ENCODE measurements at places on chromosomes 2 and 18. TPM values are rescaled to one million over a fixed set of nuclear protein-coding genes. Genes with fewer than 3 reads are reported as not detected.
A peak's percentile ranks its signal among the peaks of the same experiment; 100 is the strongest.

DNA sequence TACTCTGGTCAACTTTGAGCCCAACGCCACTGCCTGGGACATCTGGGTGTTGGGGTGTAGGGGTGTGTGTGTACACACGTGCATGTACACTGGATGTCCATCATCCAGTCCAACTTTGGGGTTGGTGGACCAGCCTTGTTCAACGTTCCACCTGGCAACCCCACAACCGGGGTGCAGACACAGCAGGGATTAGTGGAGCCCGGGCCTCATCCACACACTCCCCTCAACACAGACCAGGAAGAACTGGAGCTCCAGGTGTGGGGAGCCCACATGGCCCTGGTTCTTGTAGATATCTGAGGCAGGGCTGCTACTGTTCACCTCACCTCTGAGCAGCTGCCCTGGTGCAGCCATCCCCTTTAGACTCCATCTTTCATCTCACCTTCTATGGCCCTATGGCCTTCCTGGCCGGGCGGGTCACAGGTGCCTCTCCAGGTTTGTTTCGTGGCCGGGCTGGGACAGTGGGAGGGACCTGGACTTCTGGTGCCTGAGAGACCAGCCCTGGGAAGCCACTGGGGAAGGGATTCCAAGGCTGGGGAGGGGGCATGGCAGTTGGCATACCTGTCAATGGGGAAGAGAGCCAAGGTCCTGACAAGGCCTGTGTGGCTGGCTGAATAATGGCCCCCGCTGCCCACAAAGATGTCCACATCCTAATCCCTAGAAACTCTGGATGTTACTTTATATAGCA is 7.5 kb downstream of the NEU2 start:
- H3K4me3 ChIP-seq: no peak overlapping the region
- H3K27me3 ChIP-seq: no peaks in the 10 kb centered on the region
- H3K27ac ChIP-seq: no peak overlapping the region
- DNase-seq: no peak
- H3K4me1 ChIP-seq: no peaks in the 10 kb centered on the region
- no peaks in the 10 kb centered on the region for H3K36me3 ChIP-seq

- H3K4me1 ChIP-seq: no peaks in the 10 kb centered on the region
- H3K36me3 ChIP-seq: no peaks in the 10 kb centered on the region
- no peak overlapping the region for H3K4me3 ChIP-seq
- no peak for DNase-seq
- H3K27ac ChIP-seq: no peak overlapping the region
These were observed 249.4 kb upstream of the LINC00305 start for GRCh38 chr18:64398320-64398719.

DNA sequence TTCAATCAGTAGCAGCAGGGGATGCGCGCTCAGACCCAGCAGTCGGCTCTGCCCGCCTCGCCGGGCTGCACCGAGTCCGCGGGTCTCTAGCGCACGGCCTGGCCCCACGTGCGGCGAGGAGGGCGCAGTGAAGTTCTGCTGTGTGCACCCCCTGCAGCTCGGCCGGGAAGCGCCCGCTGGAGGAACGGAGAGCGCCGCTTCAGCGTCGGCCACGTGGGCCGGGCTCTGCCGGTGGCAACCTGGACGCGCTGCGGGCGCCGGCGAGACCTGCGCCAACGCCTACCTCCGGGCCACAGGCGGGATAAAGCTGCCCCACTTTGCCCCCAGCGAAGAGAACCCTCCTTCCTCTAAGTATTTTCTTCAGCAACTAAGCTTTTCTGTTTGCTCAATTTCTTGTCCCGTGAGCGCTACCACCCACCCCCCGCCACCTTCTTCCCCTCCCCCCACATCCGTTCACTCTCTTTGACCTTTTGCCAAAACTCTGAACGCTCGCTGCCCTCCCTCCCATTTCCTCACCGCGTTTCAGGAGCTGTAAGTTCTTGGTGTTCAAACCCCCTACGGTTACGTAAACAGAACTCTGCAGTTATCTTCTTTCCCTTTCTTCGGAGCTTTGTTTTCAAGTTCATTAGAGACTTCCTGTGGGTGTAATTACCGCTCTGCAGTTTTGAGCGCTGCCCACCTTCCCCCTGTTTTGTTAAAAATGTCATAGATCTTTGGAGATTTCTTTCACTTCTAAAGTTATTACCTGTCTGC is 42.6 kb upstream of the EDAR start:
- peaks cover 18% of the 10 kb centered on the region for H3K4me1 ChIP-seq
- peak; percentile 58 for DNase-seq
- no peak overlapping the region for H3K27ac ChIP-seq
- peaks cover 8% of the 10 kb centered on the region for H3K27me3 ChIP-seq
- no peaks in the 10 kb centered on the region for H3K36me3 ChIP-seq
- no peak overlapping the region for H3K4me3 ChIP-seq

DNA sequence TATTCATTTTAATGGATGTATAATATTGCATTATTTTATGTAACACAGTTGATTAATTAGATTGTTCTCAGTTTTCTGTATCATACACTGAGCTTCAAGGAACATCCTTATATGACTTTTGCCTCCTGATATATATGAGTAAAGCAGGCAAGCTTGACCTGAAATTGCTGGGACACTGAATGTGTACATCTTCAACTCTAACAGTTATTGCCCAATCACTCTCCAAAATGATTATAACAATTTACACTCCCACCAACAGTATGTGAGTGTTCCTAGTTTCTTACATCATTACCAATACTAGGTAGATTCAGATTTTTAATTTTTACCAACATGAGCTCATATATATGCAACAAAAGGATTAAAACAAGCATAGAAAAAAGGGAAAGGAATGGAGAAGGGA is 379.4 kb downstream of the SETBP1 start:
- H3K4me3 ChIP-seq: no peak overlapping the region
- no peak overlapping the region for H3K27ac ChIP-seq
- H3K4me1 ChIP-seq: peaks cover 5% of the 10 kb centered on the region
- H3K27me3 ChIP-seq: no peaks in the 10 kb centered on the region
- DNase-seq: no peak

GRCh38 chr2:166539340-166540162 is 45.5 kb upstream of the SCN7A start:
- no peak overlapping the region for H3K27ac ChIP-seq
- no peaks in the 10 kb centered on the region for H3K36me3 ChIP-seq
- no peak overlapping the region for H3K4me3 ChIP-seq
- H3K4me1 ChIP-seq: no peaks in the 10 kb centered on the region
- no peaks in the 10 kb centered on the region for H3K27me3 ChIP-seq

DNA sequence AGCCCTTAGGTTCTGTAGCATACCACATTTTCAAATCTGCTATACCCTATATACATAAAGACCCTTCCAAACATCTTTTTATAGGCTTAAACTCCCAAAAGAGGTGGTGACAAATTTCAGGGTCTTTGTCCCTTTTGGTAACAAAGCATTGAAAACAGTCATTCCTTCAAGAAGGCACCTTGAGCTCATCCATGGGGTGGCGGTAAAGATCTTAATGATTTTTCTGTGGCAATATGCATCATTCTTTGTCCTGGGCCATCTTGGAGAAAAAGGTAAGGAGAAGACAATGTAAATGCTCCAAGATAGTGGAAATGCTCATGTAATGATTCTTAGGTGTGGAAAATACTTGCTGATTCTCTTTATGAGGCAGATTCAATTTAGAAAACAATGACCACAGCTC is 890.5 kb downstream of the CNTNAP5 start:
- no peak overlapping the region for H3K27ac ChIP-seq
- H3K36me3 ChIP-seq: peaks cover 6% of the 10 kb centered on the region
- H3K4me1 ChIP-seq: no peaks in the 10 kb centered on the region
- no peak for DNase-seq
- H3K27me3 ChIP-seq: no peaks in the 10 kb centered on the region

Gene VAMP8
- total RNA-seq: 32.3 TPM

Gene CCDC141
- total RNA-seq: 3.9 TPM

Gene CBLN2
- total RNA-seq: 73.7 TPM

Gene TSHZ1
- total RNA-seq: 17.1 TPM

DNA sequence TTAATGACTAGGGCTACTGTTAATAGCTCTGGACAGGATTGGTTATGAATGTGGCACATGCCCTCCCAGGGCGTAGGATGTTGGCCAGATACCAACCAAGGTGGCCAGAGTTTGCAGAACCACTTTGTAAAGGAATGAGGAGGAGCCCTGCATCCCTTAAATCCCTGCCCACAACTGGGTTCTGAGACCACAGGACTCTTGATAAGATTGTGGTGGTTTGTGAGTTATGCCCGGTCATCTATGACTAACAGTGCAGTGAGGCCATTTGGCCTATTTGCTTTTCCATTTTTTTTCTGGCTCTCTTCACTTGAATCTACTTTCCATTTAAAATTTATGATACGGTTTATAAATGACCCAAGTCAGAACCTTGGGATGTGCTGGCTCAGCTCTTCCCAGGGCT is 294.5 kb downstream of the PRKCE start:
- H3K27me3 ChIP-seq: no peaks in the 10 kb centered on the region
- no peaks in the 10 kb centered on the region for H3K36me3 ChIP-seq
- peaks cover 4% of the 10 kb centered on the region for H3K4me1 ChIP-seq
- H3K4me3 ChIP-seq: no peak overlapping the region
- no peak for DNase-seq

Gene AGXT
- total RNA-seq: 0.17 TPM

Gene TCF7L1
- total RNA-seq: 6.5 TPM

Gene NYAP2
- total RNA-seq: 12.6 TPM

GRCh38 chr2:19538411-19538963 is 180.1 kb upstream of the OSR1 start:
- DNase-seq: no peak
- H3K4me1 ChIP-seq: no peaks in the 10 kb centered on the region

Gene TCF23
- 0.06 TPM for total RNA-seq

Gene PRKAG3
- total RNA-seq: not detected

GRCh38 chr2:23293063-23293462 is 91.9 kb upstream of the KLHL29 start:
- no peaks in the 10 kb centered on the region for H3K36me3 ChIP-seq
- H3K4me1 ChIP-seq: peaks cover 7% of the 10 kb centered on the region
- H3K4me3 ChIP-seq: no peak overlapping the region
- H3K27ac ChIP-seq: no peak overlapping the region
- no peaks in the 10 kb centered on the region for H3K27me3 ChIP-seq

DNA sequence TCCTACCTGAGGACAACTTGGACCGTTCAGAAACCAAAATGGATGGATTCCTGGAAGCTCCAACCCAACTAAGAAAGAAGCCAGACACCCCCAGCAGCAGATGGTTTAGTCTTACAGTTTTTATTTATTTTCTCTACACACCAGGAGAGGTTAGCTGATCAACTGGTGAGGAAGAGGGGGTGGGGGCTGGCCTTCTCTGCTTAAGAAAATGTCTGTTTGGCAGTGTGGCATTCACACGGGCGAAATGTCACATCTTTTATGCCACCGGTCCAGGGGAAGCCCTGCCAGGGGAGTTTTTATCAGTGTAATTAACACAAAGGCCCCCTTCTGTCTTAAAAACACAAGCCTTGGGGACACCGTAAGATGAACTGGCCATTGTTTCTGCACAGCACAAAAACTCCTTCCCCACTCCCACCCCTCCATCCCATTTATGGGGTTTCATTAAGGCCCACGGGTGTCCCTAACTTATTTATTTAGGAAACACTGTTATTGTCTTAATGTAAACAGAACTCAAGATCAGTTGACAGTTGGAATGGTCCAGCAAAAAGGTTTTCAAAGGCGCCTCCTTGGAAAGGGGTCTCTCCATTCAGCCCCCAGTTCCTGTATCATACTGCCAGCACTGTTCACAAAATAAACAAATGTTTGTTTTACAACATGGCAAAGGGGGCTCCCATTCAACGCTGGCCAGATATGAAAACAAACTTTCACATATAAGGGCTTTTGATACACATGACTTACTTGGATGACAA is 217.0 kb downstream of the C1D start:
- peaks cover 9% of the 10 kb centered on the region for H3K4me1 ChIP-seq
- H3K36me3 ChIP-seq: no peaks in the 10 kb centered on the region
- peaks cover 3% of the 10 kb centered on the region for H3K27me3 ChIP-seq
- peak; percentile 24 for DNase-seq

- no peaks in the 10 kb centered on the region for H3K4me1 ChIP-seq
- H3K27ac ChIP-seq: no peak overlapping the region
- H3K27me3 ChIP-seq: no peaks in the 10 kb centered on the region
- H3K36me3 ChIP-seq: peaks cover 28% of the 10 kb centered on the region
- DNase-seq: peak; percentile 22
- H3K4me3 ChIP-seq: no peak overlapping the region
These were observed 39.3 kb upstream of the NFATC1 start for GRCh38 chr18:79356435-79356834.

Gene NAT8
- total RNA-seq: not detected

- H3K36me3 ChIP-seq: no peaks in the 10 kb centered on the region
- H3K27me3 ChIP-seq: no peaks in the 10 kb centered on the region
- H3K4me3 ChIP-seq: no peak overlapping the region
- H3K4me1 ChIP-seq: peaks cover 4% of the 10 kb centered on the region
- H3K27ac ChIP-seq: no peak overlapping the region
These were observed 253.1 kb downstream of the SH3BP4 start for GRCh38 chr2:235204948-235205347.

DNA sequence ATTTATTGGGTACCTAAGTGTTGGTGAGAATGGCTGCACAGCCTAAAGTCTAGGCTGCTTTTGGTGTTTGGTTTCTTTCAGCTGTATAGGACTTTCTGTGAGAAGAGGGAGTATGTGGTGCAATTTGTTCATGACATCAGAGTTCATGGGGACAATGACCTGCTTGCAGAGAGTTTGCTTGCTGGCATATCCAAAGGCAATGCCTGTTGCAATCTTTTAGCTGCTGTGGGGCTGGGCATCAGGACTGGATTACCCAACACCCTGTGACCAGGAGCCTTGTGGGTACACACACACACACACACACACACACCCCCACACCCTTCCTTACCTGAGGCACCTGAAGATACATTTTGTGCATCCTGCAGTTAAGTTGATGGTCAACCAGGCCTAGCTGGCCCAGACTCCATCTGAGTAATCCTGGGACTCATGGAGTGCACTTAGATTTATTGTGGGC is 68.4 kb downstream of the LIPG start:
- peaks cover 27% of the 10 kb centered on the region for H3K4me1 ChIP-seq
- no peak for DNase-seq
- no peaks in the 10 kb centered on the region for H3K36me3 ChIP-seq
- H3K4me3 ChIP-seq: no peak overlapping the region
- H3K27me3 ChIP-seq: no peaks in the 10 kb centered on the region

DNA sequence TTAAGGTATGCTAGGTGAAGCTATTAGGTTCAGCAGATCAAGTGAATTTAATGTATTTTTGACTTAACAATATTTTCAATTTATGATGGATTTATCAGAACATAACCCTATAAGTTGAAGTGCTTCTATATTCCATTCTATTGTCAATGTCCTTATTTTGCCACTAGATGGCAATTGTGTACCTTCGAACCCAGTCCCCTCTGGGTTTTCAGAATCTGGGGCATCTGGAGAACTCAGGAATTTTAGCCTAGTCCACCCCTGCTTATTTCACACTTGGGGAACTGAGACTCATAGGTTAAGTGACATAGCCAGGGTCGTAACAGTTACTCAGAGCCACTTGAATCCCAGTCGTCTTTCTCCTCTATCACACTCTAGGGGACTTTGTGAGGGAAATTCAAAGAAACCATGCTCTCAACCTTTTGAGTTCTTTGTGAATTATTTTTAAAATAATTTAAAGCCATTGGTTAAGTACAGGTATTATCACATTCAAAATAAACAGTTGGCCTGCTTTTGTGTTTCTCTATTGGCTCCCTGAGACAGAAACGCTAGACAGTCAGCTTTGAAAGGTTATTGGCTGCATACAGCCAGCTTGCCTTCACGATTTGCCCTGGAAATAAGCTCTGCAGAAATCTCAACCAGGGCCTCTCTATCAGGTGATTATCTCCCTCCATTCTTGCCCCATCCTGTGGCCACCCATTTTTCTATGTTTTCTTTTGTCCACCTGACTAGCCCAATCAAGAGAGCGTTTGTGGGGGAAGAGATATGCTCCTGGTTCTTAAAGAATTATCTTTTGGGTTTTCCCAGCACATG is 145.0 kb downstream of the TTC27 start:
- H3K27me3 ChIP-seq: no peaks in the 10 kb centered on the region
- peak; percentile 54 for DNase-seq
- no peaks in the 10 kb centered on the region for H3K4me1 ChIP-seq
- H3K27ac ChIP-seq: no peak overlapping the region
- H3K4me3 ChIP-seq: no peak overlapping the region

Gene PDCD1
- total RNA-seq: 0.06 TPM
